Activated CD8-positive, alpha-beta T cell treated with anti-CD3 and anti-CD28 coated beads for 36 hours (primary cell): ENCODE measurements at places on chromosomes 4 and X.

DNA sequence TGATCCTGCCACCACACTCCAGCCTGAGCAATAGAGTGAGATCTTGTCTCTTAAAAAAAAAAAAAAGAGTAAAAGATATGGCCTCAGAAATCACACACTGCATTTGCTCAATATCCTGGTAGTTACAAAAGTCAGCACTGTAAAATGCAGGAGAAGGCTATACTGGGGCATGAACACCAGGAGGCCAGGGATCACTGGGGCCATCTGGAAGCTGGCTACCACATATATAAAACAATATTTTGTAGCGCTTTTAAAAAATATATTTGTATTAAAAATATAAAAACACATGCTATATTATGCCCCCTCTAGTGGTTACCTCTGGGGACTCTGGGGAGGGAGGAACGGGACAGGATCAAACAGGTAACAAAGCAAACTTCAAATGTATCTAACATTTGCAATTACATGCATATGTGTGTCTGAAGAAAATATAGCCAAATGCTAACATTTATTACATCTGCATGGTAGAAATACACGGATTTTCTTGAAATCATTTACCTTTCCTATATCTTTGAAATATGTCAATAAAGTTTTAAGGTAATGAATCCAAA is 4.0 kb downstream of the C4orf46 start:
- peak; percentile 30 for DNase-seq

- DNase-seq: no peak
Measured at GRCh38 chr4:10704430-10704810, 19.9 kb upstream of the CLNK start.

GRCh38 chrX:40298572-40299479 is 201.1 kb upstream of the BCOR start:
- no peak for DNase-seq

GRCh38 chr4:88963817-88964216 is 93.2 kb downstream of the FAM13A start:
- no peak for DNase-seq

- no peak for DNase-seq
Measured at GRCh38 chrX:118526149-118526548, 30.5 kb downstream of the DOCK11 start.

GRCh38 chrX:63958134-63958865 is 173.3 kb upstream of the ARHGEF9 start:
- no peak for DNase-seq

- no peak for DNase-seq
Measured at GRCh38 chr4:10682397-10682796, 2.2 kb downstream of the CLNK start.

DNA sequence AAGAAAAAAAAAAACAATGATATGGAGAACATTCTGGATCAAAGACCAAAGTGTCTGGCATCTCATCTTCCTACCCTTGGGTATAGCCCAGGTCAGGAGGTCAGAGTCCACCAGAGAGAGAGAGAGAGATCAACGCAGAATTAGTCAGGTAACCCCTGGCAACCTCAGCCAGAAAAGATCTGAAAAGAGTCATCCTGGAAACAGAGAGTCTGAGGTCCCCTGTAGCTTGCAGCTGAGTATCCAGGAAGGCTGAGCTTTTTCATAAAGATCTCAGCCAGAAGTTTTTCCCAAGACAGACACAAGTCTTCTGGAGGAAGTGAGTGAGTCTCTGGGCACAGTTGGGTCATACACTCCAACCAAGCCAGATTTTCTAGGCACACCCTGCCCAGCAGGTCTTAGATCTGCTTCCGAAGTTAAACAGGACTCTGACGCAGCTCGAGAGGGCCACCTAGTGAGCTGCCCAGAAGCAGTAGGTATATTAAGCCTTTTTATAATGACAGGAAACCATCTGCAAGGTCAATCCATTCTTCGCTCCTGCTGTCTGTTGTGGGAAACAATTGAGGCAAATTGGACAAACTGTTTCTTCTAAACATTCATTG is 35.7 kb downstream of the ACE2 start:
- DNase-seq: peak; percentile 59

- DNase-seq: no peak
Measured at GRCh38 chrX:108203540-108203939, 112.0 kb downstream of the ATG4A start.

DNA sequence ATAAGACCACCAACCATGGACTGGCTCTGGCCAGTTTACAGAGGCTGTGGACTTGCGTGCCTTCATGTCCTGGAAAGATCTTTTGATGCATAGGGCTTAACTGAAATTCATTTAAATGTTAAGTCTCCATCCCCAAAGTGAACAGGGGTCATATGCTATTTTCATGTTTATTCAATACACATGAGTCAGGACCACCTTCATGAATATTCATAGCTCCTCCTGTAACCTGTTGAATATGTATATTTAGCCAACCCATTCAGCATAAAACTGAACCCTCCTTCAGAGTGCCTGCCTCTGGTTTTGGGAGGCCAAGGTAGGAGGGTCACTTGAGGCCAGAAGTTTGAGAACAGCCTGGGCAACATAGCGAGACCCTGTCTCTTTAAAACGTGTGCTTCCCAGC is 7.1 kb downstream of the CTPS2 start:
- DNase-seq: no peak

DNA sequence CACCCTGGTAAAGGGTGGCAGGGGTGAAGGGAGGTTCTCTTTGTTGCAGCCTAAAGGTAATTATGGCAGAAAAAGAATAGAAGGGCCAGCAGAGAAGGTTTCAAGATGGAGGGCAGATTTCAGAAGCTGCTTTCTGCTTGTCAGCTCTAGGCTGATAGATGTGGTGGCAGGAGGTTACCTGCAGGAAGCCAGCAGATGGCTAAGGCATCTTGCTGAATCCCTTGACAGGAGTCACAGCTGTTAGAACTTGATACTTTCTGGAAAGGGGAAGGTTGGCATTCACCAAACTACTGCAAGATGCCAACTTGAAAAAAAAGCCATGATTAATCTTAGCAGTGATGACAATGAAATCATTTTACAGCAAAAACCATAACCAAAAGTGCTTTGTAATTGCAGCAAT is 69.5 kb upstream of the CBLL2 start:
- no peak for DNase-seq

- no peak for DNase-seq
Measured at GRCh38 chrX:47573341-47574075, 8.7 kb upstream of the TIMP1 start.

DNA sequence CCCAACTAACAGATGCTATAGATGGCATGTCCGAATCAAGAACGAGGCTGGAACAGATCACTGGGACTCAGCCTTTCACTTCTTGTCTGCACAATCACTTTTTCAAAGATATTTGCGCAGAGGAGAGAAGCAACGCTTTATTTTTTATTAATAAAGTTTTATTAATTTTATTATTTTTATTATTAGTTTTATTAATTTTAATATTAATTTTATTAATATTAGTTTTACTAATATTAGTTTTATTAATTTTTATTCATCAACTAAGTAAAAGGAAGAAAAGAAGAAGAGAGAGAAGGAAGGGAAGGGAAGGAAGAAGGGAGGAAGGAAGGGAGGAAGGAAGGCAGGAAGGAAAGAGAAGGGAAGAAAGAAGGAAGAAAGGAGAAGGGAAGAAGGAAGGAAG is 236.4 kb upstream of the HHIP start:
- DNase-seq: no peak

GRCh38 chrX:34956916-34957315 is 14.3 kb downstream of the FAM47B start:
- no peak for DNase-seq

GRCh38 chr4:11214281-11214680 is 214.4 kb downstream of the HS3ST1 start:
- no peak for DNase-seq

GRCh38 chrX:135481696-135482179 is 38.7 kb upstream of the INTS6L start:
- no peak for DNase-seq

GRCh38 chrX:12076046-12076445 is 62.2 kb upstream of the FRMPD4 start:
- DNase-seq: no peak

GRCh38 chr4:121221608-121222007 is 57.5 kb upstream of the TNIP3 start:
- no peak for DNase-seq

GRCh38 chr4:173426064-173426463 is 27.1 kb upstream of the SCRG1 start:
- DNase-seq: no peak

DNA sequence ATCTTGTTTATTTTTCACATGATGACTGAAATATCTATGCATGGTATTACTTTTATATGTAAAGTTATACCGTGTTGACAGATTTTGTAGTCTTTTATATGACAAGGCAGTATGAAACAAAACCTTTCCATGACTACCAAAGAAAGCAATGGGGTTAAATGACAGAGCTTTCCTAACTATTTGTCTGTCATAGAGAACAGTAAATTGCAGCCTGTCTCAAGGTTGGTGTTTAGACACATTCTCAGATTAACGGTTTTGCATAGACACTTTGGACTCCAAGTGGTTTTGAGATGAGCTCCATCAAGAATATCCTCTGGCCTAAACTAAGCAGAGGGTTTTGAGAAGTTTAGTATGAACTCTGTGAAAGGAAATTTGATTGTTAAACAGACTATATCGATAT is 180.7 kb upstream of the TENM3 start:
- no peak for DNase-seq

- peak; percentile 42 for DNase-seq
Measured at GRCh38 chr4:646460-646859, 21.1 kb downstream of the PDE6B start.

DNA sequence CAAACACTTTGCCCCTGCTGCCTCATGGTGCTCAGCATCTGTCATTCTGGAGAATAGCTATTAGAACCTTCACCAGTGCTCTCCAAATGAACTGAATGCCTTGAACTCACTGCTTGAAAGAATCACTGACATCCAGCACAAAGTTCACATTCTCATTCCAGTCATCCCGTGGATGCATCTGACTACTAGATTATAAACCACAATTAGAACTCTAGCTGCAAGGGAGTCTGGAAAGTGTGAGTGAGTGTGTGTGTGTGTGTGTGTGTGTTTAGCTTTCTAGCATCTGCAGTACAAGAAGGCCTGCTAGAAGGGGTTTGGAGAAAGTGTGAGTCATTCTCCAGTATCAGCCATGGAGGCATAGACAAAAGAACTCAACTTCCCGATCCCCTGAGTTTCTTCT is 71.3 kb upstream of the DYNLT3 start:
- DNase-seq: no peak

DNA sequence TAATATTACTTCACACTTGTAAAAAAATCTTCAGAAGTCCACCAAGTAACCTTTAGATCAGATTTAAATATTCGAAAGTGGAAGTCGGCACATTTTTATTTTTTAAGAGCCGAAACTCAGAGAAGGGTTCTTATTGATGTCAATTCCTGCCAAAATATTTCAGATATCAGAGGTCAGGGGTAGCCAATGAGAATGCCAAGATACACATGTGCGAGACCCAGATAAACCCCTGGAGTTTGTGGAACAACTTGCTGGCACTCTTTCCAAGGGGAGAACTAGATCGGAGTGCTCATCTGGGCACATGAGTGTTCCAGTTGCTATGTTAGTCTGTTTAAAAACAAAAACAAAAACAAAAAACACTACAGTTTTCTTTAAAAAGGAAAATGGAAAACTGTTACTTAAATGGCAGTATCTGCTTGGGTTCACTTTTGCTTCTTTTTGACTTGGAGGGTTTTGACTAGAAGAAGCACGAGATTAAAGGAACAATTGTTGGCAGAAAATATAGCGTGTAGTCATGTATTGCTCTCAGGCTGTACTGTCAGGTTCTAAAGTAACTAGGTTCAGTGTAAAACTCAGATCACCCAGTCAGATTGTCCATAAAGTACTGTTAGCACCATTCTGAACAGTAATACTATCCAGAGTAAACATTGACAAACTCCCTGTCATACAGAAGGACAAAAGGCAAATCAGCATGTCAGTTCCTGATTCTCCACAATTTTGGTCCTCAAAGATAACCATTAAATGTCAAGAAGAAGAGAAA is 188.0 kb upstream of the PACRGL start:
- DNase-seq: no peak

GRCh38 chrX:18896680-18897544 is 87.0 kb downstream of the PHKA2 start:
- DNase-seq: no peak

- DNase-seq: no peak
Measured at GRCh38 chr4:184268584-184269160, 51.0 kb upstream of the ENPP6 start.

GRCh38 chr4:24704149-24704548 is 91.2 kb upstream of the SOD3 start:
- DNase-seq: no peak

GRCh38 chr4:169243825-169244609 is 26.7 kb downstream of the SH3RF1 start:
- no peak for DNase-seq

DNA sequence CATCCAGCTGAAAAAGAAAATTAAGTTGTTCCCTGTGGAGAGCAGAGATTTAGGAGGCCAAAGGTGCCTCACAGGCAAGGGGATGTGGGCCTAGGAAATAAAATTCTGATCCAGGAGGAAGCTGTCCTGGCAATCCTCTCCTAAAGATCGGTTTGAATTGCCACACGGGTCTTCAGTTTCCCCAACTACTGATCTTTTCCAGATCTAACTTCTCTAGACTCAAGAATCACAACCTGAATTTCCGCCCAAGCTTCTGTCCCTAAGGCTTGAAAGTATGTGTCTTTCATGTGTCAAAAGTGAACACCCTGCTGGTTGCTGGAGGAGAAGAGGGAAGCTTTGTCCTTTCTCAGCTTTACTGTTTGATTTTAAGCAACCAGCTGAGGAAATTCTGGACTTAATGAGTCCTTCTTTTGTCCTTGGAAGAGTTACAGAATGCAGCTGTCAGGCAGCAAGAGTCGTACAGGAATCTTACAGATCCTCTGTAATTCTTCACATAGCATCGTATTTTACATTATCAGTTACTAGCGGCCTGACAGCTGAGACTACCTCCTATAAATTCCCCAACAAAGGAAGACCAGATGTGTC is 93.8 kb downstream of the INPP4B start:
- no peak for DNase-seq

DNA sequence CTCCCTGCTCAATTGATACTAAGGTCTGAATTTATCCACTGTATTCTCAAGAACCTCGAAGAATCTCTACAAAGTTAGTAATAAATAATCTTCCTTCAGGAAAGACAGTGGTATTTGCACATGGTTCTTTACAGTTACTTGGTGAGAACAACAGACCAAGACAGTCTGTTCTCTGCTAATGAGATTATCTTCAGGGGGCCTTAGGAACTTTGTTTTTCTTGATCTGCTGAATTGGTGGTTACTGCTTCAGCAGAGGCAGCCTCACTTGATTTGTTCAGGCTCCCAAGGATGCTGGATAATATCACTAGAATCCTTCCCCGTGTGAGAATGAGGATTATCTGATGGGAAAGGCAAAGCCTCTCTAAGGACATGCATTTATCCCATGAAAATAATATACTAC is 64.8 kb downstream of the CBR4 start:
- no peak for DNase-seq

DNA sequence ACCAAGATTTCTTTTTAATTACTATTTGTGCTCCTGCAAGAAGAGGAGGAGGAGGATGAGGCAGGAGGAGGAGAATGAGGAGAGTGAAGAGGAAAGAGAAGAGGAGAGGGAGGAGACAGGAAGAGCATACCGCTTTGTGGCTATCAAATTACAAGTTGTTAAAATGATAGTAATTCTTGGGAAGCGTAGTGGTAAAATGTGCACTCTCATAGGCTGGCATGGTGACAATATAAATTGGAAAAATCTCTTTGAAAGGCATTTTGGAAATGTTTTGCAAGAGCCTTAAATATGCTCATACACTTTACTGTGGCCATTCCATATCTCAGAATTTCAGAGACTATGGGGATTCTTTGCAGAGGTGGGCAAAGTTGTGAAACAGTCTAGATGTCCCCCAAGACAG is 53.2 kb downstream of the MXRA5 start:
- DNase-seq: no peak
